ENCODE measurements at places on chromosomes 1 and 21.
A peak's percentile ranks its signal among the peaks of the same experiment; 100 is the strongest.

- peak overlapping the region; percentile 96 for H3K27ac ChIP-seq
- H3K4me1 ChIP-seq: peaks cover 20% of the 10 kb centered on the region
- H3K27me3 ChIP-seq: no peaks in the 10 kb centered on the region
- no peak for DNase-seq
These were observed 646 bp downstream of the MAPKAPK2 start for GRCh38 chr1:206685334-206685768.

DNA sequence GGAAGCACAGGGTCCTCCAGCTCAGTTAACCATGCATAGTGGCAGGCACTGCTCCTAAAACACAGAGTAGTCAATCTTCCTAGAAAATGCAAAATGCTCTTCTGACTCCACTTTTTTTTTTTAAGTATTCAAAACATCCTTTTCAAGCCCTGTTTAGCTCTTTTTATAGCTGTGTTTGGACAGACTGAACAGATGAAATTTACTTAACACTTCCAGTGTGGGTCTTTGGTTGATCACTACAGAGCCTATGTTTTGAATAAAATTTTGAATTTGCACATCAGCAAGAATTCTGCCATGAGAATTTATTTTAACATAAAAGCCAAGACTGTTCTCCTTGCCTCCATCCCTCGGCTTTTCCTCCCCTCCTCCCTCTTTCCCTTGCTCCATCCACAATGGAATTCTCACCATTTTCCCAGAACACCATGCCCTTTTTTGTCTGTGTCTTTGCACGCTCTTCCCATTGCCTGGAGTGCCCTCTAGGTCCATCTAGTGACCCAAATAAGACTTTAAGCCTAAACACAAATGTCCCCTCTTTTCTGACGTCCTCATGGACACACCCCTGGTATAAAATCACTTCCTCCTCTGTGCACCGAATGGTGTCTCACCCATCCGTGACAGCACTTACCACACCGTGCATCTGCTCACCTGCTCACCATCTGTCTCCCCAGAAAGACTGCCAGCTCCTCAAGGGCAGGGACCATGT lies 24.0 kb upstream of the CPT2 start:
- H3K36me3 ChIP-seq: no peaks in the 10 kb centered on the region
- no peaks in the 10 kb centered on the region for H3K27me3 ChIP-seq
- H3K4me3 ChIP-seq: no peak overlapping the region
- DNase-seq: no peak
- H3K27ac ChIP-seq: no peak overlapping the region

DNA sequence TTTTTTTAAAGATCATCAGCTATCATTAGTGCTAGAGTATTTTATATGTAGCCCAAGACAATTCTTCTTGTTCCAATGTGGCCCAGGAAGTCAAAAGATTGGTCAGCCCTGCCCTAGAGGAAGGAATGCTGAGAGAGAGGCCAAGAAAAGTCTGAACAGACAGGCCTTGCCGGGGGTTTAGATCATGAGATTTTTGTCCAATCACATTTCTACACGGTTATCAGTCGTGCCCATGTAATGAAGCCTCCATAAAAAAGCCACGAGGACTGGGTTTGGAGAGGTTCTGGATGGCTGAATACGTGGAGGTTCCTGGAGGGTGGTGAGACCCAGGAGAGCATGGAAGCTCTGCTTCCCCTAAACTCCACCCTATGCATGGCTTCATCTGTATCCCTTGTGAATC lies 24.3 kb upstream of the ENO1 start:
- no peaks in the 10 kb centered on the region for H3K4me1 ChIP-seq
- H3K27ac ChIP-seq: no peak overlapping the region
- no peaks in the 10 kb centered on the region for H3K27me3 ChIP-seq
- H3K4me3 ChIP-seq: no peak overlapping the region

DNA sequence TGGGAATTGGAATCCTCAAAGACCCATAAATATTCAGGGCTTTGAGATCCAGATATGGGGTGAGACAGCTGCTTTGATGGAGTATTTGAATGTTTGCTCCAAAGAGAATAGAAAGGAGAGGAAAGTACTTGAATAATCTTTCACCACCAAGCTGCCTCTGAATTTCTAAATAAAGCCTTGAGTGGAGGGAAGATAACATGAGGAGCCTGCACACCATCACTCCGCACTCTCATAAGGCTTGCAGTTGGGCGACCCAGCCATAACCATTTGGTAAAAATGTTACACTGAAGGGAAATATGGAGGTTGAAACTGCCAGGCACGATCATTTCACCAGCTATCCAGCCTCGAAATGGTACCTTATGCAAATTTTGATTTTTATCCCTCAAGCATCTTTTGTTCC lies 38.4 kb downstream of the VCAM1 start:
- H3K27me3 ChIP-seq: no peaks in the 10 kb centered on the region
- no peaks in the 10 kb centered on the region for H3K36me3 ChIP-seq
- H3K4me1 ChIP-seq: no peaks in the 10 kb centered on the region
- DNase-seq: no peak
- no peak overlapping the region for H3K27ac ChIP-seq
- H3K4me3 ChIP-seq: no peak overlapping the region

DNA sequence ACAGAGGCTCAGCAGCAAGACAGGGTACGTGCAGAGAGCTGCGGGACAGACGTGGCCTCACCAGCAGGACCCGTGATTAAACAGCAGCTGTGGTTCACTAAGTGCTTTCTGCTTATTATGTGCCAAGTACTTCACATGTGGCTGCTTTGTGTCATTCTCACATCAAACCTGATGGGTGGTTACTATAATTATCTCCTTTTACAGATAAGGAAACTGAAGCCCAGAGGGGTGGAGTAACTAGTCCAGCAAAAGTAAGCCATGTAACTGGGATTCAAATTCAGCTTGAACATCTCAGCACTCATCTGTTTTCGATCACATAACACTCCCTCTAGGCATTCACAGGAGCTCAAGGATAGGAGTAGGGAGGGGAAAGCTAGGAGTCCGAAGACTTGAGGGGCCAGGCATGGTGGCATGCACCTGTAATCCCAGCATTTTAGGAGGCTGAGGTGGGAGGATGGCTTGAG lies 50.8 kb upstream of the CLIC4 start:
- H3K4me1 ChIP-seq: no peaks in the 10 kb centered on the region
- H3K27ac ChIP-seq: no peak overlapping the region
- no peak for DNase-seq
- H3K27me3 ChIP-seq: no peaks in the 10 kb centered on the region
- H3K36me3 ChIP-seq: no peaks in the 10 kb centered on the region

- DNase-seq: no peak
- H3K27me3 ChIP-seq: no peaks in the 10 kb centered on the region
- peaks cover 3% of the 10 kb centered on the region for H3K36me3 ChIP-seq
- no peak overlapping the region for H3K4me3 ChIP-seq
These were observed 23.2 kb downstream of the MORN1 start for GRCh38 chr1:2368053-2368744.

DNA sequence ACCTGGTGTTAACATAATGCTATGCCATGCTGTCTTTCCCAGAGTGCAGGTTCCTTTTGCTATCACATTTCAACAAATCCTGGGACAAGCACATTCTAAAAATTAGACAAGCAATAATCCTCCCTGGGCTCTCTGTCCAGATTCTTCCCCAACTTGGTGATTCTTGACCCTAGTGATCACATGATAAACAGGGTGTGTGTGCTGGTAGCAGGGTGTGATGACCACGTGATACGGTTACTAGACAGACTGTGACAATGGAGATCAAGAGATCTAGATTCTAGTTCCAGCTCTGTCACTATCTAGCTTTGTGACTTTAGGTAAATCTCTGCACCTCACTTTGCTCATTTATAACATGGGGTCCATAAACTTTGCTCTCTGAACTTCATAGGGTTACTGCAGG lies 61.9 kb upstream of the HSD17B7 start:
- no peaks in the 10 kb centered on the region for H3K36me3 ChIP-seq
- H3K4me3 ChIP-seq: no peak overlapping the region
- no peak for DNase-seq
- H3K27me3 ChIP-seq: no peaks in the 10 kb centered on the region
- no peak overlapping the region for H3K27ac ChIP-seq

DNA sequence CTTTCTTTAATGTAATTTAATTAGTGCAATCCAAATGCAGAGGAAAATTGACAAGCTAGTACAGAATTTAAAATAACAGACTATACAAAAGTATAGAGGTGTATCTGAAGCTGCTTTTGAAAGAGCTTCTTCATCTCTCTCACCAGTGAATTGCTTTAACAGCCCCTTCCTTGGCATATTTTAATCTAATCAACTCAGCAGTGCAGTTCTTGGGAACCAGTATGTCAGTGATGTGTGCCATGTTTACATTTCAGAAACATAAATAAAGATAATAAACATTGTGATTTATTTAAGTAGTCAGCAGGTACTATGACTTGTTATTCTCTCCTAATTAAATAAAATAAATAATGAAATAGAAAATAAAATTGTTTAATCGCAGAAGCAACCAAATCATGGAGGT lies 1260.6 kb downstream of the NCAM2 start:
- H3K4me3 ChIP-seq: no peak overlapping the region
- H3K36me3 ChIP-seq: no peaks in the 10 kb centered on the region
- H3K27ac ChIP-seq: no peak overlapping the region
- no peaks in the 10 kb centered on the region for H3K4me1 ChIP-seq

- no peak overlapping the region for H3K27ac ChIP-seq
- H3K4me3 ChIP-seq: no peak overlapping the region
- H3K27me3 ChIP-seq: no peaks in the 10 kb centered on the region
- no peak for DNase-seq
- no peaks in the 10 kb centered on the region for H3K36me3 ChIP-seq
These were observed 75.2 kb upstream of the TARDBP start for GRCh38 chr1:10936998-10937901.

- H3K4me3 ChIP-seq: no peak overlapping the region
- H3K4me1 ChIP-seq: peaks cover under 1% of the 10 kb centered on the region
- H3K36me3 ChIP-seq: no peaks in the 10 kb centered on the region
- no peak for DNase-seq
- no peak overlapping the region for H3K27ac ChIP-seq
These were observed 28.3 kb upstream of the FAM20B start for GRCh38 chr1:178997428-178997827.

DNA sequence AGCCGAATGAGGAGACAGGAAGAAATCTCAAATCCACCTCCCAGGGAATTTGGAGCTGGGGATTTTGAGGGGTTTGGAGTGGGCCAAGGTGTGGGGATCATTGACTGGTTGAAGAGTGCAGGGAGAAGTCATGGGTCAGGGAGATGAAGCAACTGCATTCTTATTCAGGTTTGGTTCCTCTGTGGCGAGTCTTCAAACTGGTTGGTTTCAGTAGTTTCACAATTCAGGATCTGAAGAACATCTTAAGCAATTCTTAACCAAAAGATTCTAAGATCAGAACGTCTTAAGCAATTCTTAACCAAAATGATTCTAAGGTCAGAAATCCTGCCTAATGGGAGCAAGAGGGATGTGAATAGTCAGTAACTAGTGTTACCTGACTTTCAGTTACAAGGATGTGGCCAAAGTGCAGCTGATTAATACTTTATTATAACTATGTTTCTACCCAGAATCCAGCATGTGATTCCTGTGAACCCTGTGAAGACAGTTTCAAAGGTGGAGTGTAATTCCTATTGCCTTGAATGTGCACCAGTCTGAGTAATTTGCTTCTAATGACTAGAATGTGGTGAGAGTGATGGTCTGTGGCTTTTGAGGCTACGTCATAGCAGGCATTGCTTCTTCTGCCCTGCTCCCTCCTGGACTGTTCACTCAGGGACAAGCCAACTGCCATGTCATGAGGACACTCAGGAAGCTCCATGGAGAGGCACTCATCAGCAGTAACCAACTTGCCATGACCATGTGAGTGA lies 61.2 kb downstream of the OLFML3 start:
- no peaks in the 10 kb centered on the region for H3K4me1 ChIP-seq
- H3K27me3 ChIP-seq: no peaks in the 10 kb centered on the region
- no peak for DNase-seq

DNA sequence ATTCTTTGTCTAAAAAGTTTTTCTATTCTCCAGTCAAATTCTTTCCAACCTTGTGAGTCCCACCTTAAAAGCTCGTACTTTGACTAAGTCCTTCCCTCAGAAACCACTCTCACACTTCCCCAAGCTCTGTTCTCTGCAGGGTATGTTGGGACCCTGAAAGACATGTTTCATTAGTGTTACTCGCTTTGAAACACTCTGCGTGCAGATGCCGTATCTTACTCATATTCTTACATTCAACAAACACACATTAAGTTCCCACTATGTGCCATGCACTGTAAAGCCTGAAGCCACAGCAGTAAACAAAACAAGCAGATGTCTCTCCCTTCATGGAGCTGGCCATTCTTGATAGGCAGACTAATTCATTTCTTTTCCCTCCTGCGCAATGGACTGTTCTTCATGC lies 229.7 kb downstream of the RERE start:
- H3K36me3 ChIP-seq: no peaks in the 10 kb centered on the region
- no peak overlapping the region for H3K4me3 ChIP-seq
- DNase-seq: no peak
- no peaks in the 10 kb centered on the region for H3K27me3 ChIP-seq
- no peak overlapping the region for H3K27ac ChIP-seq

DNA sequence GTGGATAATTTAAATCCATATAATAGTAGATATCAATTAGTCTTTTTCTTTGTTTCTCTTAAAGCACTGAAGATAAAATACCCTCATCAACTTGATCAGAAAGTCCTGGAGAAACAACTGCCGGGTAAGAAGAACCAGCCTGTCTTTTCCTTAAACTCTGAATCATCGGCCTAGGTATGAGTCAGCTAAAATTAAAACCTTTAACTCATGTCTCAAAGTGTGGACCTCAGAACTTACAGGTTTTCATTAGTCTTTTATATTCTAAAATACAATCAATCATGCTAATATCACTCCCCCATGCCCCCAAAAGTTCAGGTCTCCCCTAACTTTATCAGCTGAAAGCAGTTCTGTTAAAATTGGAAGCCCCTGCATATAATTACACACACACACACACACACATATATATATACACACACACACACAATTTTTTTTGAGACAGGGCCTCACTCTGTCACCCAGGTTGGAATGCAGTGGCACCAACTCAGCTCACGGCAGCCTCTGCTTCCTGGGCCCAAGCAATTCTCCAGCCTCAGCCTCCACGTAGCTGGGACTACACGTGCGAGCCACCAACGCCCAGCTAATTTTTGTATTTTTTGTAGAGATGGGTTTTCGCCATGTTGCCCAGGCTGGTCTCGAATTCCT lies 61.3 kb downstream of the B3GALNT2 start:
- H3K27me3 ChIP-seq: no peaks in the 10 kb centered on the region
- H3K27ac ChIP-seq: no peak overlapping the region
- DNase-seq: no peak

DNA sequence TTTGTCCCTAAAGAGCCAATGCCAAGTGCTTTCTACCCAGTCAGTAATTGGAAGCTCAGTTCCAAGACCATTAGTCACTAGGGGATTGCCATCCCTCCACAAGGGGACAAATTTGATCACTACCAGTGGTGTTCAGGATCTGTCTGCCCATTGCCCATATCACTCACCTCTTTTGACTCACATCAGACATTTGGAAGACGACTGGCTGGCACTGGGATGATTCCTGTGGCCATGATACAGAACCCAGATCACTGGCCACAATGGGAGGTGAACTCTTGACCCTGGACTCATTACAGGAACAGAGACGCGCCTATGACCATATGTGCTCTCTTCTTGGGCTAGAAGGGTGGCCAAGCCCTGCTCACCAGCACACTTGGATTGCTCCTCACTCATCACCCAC lies 71.0 kb downstream of the COLGALT2 start:
- H3K4me1 ChIP-seq: no peaks in the 10 kb centered on the region
- DNase-seq: no peak
- H3K27ac ChIP-seq: no peak overlapping the region
- H3K4me3 ChIP-seq: no peak overlapping the region
- H3K27me3 ChIP-seq: no peaks in the 10 kb centered on the region
- H3K36me3 ChIP-seq: no peaks in the 10 kb centered on the region

GRCh38 chr1:111784273-111784901 lies 28.7 kb downstream of the DDX20 start:
- H3K4me3 ChIP-seq: no peak overlapping the region
- H3K27ac ChIP-seq: no peak overlapping the region
- peaks cover 5% of the 10 kb centered on the region for H3K36me3 ChIP-seq
- H3K4me1 ChIP-seq: no peaks in the 10 kb centered on the region

- H3K4me3 ChIP-seq: no peak overlapping the region
- DNase-seq: no peak
- H3K36me3 ChIP-seq: no peaks in the 10 kb centered on the region
These were observed 70.9 kb downstream of the PRDM16 start for GRCh38 chr1:3139871-3140361.

All from liver (tissue), 10 donors.